ENCODE measurements at places on chromosomes 5 and 9.

- DNase-seq: no peak
These were observed 86.3 kb upstream of the RPS23 start for GRCh38 chr5:82364497-82364896.

GRCh38 chr5:38286002-38286401, 27.6 kb downstream of the EGFLAM start:
- DNase-seq: no peak

DNA sequence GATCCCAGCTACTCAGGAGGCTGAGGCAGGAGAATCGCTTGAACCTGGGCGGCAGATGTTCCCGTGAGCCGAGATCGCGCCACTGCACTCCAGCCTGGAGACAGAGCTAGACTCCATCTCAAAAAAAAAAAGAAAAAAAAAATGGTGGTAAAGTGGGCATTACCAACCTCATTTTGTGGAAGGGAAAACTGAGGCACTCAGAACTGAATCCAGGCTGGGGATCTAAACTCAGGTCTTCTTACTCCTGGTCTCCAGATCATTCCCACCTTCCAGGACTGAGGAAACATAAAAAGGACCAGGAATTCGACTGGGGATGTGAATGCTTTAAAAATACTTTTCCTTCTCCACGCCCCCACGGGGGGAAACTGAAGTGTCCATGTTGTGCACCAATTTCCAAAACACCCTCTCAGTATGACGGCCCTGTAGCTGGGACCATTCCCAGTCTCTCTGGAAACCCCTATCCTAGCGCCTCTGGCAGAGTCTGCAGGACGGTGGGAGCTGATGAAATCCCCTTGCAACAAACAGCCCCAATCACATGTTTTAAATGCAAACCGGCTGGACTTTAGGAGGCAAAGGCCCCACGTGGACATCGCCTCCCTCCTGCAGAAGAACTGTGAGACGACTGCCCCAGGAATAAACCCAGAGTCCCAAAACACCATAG, 8.9 kb upstream of the AKNA start:
- no peak for DNase-seq

GRCh38 chr5:72465066-72465465, 42.1 kb downstream of the ZNF366 start:
- no peak for DNase-seq

GRCh38 chr5:96051401-96051830, 89.8 kb upstream of the ELL2 start:
- no peak for DNase-seq

GRCh38 chr5:51882647-51883046, 499.4 kb downstream of the ISL1 start:
- no peak for DNase-seq
